Renal cortex interstitium (tissue), 15 donors: ENCODE measurements at places on chromosomes 3 and 15. TPM values are rescaled to one million over a fixed set of nuclear protein-coding genes. Genes with fewer than 3 reads are reported as not detected.

The GDPGP1 gene
- 5.3 TPM for polyA plus RNA-seq

The MAP1A gene
- 7.8 TPM for polyA plus RNA-seq

The TRIM71 gene
- 8.3 TPM for polyA plus RNA-seq

The SMCO1 gene
- not detected for polyA plus RNA-seq

The MST1 gene
- polyA plus RNA-seq = 99.1 TPM

DNA sequence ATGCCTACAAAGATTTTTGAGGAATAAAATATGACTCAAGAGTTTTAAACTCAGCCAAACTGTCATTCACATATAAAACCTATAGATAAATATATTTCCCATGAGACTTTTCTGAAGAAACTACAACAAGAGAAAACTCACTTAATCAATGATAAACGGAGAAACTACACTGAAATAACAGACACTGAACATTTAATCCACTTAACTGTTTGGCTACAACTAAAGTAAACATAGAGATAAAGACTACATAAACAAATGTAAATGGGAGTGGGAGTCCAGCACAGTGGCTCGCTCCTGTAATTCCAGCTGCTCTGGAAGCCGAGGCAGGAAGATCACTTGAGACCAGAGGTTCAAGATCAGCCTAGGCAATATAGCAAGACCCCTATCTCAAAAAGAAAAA, 79.2 kb downstream of the MEX3B start:
- no peak for DNase-seq

- DNase-seq = peak; percentile 64
These were observed 54.7 kb downstream of the FAM81A start for GRCh38 chr15:59492389-59493377.

GRCh38 chr3:12632523-12632922, 31.4 kb downstream of the RAF1 start:
- DNase-seq = no peak

DNA sequence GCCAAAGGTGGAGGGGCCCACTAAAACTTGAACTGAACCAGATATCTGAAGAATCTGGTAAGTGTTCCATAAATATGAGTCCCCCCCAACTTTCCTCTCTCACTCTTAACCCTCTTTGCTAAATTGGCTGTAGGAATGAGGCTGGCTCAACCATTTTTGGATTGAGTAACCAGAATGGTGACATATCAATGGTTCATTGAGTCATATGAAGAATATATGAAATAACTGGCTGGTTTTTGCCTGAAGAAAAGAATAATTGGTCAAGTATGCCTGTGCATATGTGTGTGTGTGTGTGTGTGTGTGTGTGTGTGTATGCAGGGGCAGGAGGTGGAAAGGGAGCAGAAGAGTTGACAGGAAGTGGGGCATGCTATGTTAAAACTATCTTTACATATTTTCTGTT, 472.9 kb upstream of the THBS1 start:
- DNase-seq = no peak

- DNase-seq = no peak
These were observed 243.2 kb upstream of the SUCLG2 start for GRCh38 chr3:67897351-67898336.
